ENCODE measurements at places on chromosomes 5 and 9.

GRCh38 chr9:64015136-64015535, 1269.9 kb downstream of the FOXD4L5 start:
- no peak for DNase-seq

DNA sequence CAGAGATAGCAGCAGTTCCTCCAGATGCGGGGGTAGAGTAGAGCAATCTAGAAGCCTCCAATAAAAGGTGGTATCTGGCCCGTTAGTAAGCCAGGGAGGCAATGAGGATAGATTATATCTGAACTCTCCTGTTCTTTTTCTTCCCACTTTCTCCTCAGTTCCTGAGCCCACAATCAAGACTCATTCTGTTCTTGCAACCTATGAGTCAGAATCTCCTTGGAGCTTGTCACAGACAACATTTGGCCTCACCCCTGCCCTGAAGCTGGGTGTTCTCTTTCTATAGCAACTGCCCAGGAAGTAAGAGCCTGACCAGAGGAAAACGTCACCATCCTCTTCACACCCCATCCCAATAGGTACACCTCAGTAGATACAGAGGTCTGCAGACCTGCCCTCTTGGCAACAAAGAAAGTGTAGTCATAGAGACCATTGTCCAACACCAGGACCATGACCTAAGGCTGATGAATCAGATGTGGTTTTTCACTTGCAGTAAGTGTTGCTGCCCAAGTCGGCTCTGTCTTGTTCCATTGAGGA, 76.3 kb upstream of the PCA3 start:
- DNase-seq: peak; percentile 17

GRCh38 chr9:2967766-2968165, 123.9 kb upstream of the PUM3 start:
- DNase-seq: no peak

DNA sequence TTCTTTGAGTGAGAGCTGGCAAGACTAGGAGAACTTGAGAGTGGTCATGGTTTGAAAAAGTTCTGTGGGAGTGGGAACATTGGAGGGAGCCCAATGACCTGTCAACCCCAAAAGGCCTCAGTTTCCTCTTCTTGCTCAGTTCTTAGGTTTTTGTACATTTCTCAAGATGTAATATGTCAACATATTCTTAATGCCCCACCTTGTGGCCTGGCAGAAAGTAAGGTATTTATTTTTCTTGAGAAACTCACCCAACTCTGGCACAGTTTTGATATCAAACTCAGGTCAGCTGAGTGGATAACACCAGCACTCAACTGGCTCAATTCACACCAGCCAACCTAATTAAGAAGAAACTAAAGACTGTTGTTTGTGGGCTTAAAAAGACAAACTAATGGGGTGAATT, 123.0 kb upstream of the SLC27A6 start:
- DNase-seq: no peak

GRCh38 chr9:133003071-133003461, 24.6 kb downstream of the GFI1B start:
- no peak for DNase-seq

GRCh38 chr5:532521-533242, 8.4 kb upstream of the SLC9A3 start:
- peak; percentile 12 for DNase-seq

- DNase-seq: no peak
These were observed 83.9 kb downstream of the PAPPA start for GRCh38 chr9:116237456-116237855.

GRCh38 chr9:20041697-20042081, 252.9 kb upstream of the SLC24A2 start:
- DNase-seq: peak; percentile 60

GRCh38 chr9:38058452-38059232, 10.4 kb downstream of the SHB start:
- no peak for DNase-seq

GRCh38 chr9:13143281-13143680, 136.2 kb downstream of the MPDZ start:
- no peak for DNase-seq

DNA sequence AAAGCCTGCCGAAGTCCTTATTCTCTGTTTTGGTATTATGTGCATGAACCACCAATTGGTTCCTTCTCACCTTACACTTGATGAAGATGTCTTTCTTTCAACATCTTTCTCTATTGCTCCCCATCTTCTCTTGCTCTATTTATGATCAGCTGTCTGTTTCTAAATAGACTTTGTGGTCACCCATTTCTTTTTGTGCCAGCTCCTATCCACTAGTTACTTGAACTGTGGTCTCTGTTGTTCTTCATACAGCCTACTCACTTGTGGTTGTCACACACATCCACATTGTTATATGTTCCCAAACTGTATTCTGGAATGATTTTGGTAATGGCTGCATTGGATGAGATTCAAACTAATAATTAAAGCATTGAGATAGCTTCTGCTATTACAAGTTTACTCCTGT, 11.4 kb downstream of the VCAN start:
- DNase-seq: no peak

DNA sequence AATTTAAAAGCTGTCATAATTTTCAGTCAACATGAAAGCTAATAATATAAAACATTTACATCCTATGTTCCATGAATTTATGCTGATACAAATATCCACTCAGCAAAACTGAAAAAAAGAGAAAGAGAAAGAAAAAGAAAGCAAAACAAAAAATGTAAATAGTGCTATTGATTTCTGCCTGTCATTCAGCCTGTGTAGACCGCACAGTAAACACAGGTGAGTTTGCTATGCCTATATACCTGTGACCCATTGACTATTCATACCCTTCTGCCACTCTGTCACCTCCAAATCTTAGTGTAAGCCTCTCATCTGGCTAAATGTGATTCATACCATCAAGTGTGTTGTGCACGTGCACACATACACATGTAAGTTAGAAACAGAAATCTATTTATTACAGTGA, 359.0 kb upstream of the RORB start:
- no peak for DNase-seq

DNA sequence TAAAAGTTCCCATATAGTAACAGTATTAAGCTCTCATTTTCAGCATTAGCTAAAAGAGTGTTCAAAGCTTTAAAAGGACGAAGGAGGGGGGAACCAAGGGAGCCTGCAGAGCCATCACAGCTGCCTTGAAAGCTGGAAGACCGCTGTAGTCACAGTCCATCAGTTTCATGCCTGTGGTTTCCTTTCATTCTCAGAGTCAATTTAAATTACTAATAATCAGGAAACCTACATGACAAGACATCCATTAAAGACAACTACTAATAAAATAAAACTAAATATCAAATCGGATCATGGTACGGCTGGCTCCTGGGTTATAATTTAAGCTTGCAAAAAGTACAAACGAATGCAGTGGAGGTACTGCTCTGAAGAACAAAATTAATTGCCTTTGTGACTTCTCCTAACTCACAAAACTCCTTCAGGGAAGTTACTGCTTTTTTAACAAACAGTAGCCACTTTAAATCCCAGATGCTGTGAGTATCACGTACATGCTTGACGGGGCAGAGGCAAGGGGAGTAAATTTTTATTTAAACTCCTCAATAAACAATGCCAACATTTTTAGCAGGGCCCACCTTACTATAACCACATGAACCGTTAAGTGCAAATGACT, 213.5 kb downstream of the DENND1A start:
- DNase-seq: no peak

DNA sequence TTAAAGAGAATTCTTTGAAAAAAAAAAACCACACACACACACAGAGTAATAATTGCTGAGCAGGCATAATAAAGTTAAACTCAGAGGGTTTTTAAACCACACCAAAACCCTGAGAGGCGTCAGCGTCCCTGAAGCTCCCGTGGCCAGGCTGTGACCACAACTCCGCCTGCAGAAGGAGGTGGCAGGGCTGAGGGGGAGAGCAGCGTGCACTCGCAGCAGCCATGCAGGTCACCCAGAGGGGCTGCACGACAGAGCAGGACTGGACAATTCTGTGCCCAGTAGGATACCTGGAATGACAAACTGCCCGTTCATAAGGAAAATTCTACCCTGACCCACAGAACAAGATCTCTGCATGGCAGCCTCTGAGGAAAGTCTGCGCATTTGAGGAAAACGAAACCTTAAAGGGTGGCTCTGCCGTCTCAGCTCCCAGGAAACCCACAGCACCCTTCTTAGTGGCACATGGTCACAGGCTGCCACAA, 44.0 kb downstream of the ROR2 start:
- peak; percentile 32 for DNase-seq

DNA sequence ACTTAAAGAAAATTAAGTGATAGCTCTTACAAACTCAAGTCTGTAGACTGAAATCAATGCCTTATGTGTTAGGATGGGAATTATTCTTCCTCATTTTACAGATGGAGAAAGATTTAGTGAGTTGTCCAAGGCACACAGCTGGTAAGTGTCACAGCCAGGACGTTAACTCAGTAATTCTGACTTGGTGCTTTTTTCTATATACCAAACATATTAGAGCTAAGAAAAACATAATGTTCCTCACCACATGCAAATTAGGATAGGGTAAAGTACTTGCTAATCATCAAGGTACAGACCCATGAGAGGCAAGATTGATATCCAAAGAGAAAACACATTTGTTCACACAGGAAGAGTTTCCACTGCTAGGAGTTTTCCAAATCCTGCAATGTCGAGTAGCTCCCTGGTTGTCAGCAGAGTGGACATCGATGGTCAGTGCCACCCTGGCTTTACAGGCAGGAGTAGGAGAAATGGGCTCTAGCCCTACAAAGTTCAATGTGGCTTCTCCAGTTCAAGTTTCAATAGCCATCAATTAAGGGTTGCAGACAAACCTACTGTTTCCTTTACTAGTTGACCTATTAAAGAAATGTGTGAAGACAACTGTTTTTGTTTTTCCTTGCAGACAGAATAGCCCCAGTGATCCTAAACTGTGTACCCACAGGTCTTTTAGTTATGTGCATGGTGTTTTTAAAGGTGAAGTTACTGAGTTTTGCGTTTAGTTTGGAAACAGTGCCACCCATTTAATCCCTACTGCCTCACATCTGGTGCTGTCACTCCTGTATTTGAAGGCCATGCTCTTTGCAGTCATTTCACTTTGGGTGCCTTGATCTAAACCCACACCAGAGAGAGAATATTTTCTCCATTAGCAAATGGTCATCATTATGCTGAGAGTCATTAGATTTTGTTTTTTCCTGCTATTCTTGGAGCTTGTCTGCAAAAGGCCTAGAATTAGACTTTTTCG, 460.8 kb upstream of the SMARCA2 start:
- DNase-seq: no peak

DNA sequence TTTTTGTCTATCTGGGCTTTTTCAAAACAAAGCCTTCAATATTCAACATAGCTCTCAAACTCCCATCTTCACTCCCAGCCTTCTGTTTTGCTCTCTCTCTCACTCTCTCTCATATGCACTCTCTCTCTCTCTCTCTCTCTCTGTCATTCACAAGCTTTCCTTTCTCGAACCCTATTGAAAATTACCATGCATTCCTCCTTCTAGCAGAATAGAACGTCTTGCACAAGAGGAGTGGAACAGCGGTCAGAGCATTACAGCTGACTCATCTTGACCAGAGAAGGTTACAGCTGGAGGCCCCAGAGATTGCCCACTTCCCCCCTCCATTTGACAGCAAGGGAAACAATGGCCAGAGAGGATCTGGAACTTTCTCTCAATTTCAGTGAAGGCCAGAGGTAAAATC, 51.0 kb upstream of the LIFR start:
- no peak for DNase-seq

DNA sequence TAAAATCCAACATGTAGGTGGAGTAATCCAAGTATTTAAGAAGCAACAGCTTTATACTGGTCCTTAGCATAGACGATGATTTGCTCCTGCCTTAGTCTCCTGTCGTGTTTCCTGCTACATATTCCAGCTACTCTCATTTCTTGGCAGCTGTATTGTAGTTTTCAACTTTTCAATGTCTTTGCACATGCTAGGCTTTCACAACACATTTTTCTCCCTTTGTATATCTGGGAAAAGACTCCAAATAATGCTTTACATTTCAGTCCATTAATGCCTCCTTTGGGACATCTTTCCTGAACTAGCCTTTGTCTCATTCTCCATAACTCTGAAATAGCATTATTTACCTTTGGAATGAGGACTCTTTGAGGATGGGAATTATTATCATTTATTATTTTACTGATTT, 508.0 kb downstream of the PTPRD start:
- DNase-seq: no peak

DNA sequence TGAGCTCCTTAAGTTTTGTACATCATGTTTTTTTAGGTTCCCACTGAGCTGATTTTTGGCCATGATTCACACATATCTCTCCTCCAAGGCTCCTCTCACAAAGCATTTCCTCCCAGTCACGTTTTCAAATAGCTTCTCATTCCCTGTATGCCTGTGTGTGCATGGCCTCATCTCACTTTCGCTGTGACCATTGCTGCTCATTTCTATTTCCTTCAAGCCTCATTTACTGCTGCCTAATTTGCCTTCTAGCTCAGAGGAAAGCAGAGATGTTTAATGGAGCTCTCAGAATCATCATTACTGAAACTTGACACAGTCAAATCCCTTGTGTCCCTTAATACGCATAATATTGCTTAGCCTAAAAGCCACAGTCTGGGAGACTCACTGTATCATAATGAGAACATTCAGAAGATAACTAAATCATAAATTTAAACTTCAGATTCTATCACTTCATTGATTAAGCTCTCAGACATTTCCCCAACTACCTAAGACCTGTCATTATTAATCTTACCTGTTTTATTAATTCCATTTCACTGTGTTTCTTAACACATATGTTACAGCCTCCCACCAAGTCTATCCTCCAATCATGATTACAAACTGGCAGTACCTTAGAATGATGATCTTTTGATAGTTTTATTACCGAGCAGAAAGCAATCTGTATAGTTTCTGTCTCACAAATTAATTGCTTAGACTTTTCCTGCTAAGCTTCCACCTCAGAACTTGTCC, 278.3 kb upstream of the PTGER4 start:
- no peak for DNase-seq

DNA sequence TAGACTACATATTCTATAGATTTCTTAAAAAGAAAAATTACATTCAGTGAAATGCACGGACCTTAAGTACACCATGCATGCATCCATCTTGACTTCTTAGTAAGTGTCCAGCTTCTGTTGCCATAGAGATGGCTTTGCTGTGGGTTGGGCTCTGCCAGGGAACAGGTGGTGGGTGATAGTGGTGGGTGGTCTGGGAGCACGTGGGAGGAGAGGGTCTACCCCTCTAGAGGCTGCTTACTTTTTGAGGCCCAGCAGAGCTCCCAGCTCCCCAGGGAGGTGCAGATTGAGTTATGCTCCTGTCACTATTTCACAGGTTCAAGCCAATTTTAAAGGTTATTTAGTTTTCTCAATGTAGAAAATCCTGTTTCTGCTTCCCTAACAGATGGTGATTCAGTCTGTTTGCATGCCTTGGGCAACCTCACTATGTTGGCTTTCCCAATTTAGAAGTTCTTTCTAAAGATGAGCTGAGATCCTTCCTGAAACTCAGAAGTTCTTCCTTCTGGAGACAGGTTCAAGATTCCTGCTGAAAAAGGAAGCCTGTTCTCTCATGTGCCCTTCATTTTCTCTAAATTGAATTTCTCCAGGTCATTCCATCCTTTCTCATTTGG, 107.4 kb upstream of the LHFPL2 start:
- DNase-seq: no peak

GRCh38 chr5:62795926-62796325, 217.3 kb downstream of the LRRC70 start:
- no peak for DNase-seq
